ENCODE measurements at places on chromosomes 1 and 21. TPM values are rescaled to one million over a fixed set of nuclear protein-coding genes. Genes with fewer than 3 reads are reported as not detected.

Gene EXTL1
- total RNA-seq = 3.7 TPM

Gene PRRC2C
- 205 TPM for total RNA-seq

Gene SHE
- 0.59 TPM for total RNA-seq

Gene MYCBP
- total RNA-seq = 28.9 TPM

- no peak for DNase-seq
- H3K4me1 ChIP-seq = no peaks in the 10 kb centered on the region
- H3K27ac ChIP-seq = no peak overlapping the region
These were observed 9.6 kb upstream of the PIGK start for GRCh38 chr1:77228836-77229235.

- H3K4me3 ChIP-seq = no peak overlapping the region
- H3K27me3 ChIP-seq = no peaks in the 10 kb centered on the region
- H3K36me3 ChIP-seq = no peaks in the 10 kb centered on the region
- no peak for DNase-seq
- no peak overlapping the region for H3K27ac ChIP-seq
These were observed 21.1 kb upstream of the VTCN1 start for GRCh38 chr1:117231748-117232373.

DNA sequence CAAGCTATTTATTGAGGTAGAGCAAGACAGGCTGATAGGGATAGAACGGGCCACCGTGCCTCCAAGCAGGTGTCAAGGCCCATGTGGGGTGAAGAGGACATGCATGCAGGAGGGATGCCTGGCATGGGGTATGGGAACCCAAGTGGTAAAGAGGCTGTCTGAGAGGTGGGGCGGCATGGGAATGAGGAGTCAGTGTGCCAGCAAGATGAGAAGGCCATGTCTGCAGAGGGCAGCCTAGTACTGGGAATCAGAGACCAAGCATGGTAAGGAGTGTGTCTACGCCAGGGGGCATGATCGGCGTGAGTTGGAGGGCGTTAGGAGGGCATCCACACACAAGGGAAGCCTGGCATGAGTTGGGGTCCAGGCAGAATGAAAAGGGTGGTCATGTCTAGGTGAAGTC is 303.7 kb upstream of the PLD5 start:
- no peaks in the 10 kb centered on the region for H3K4me1 ChIP-seq
- no peak overlapping the region for H3K4me3 ChIP-seq
- peak; percentile 58 for DNase-seq
- peaks cover 12% of the 10 kb centered on the region for H3K27me3 ChIP-seq

- H3K4me3 ChIP-seq = no peak overlapping the region
- no peak overlapping the region for H3K27ac ChIP-seq
- no peak for DNase-seq
- H3K27me3 ChIP-seq = no peaks in the 10 kb centered on the region
These were observed 6.9 kb downstream of the ADSS2 start for GRCh38 chr1:244444854-244445253.

DNA sequence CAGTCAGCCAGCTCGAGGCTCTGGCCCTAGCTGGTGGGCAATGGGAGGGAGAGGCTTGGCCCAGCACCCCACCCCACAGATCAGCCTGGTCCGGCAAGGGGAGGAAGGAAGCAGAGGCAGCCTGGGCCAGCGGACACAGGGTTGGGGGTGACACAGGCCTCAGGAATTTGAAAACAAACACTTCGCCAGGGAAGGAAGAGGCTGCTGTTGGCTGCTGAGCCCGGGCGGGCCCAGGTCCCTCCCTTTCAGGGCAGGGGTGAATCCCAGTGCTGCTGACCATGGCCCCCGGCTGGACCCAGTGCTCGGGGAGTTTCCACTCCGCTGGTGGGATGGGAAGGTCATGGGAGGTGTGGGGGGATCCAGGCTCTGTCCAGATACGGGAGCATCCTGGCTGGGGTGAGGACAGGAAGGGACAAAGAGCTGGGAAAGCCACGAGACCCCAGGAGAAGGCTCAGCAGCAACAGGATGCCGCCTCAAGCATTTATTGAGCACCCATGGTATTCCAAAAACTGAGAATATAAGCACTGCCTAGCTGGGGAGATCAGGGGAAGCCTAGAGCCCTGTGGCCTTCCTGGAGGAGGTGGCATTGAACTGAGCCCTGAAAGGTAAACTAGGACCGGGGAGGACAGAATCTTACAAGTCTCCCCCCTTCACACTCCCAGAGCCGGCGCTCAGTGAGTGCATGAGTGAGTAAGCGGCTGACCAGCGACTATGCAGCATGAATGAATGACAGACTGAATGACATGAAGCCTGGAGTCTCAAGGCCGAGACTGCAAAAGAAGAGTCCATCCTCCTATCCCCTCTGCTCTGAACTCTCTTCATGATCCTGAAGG is 26.2 kb upstream of the EPHA2 start:
- no peak overlapping the region for H3K4me3 ChIP-seq
- DNase-seq = peak; percentile 96
- H3K4me1 ChIP-seq = peaks cover 9% of the 10 kb centered on the region
- H3K27ac ChIP-seq = peak overlapping the region; percentile 68
- H3K27me3 ChIP-seq = no peaks in the 10 kb centered on the region

- no peaks in the 10 kb centered on the region for H3K4me1 ChIP-seq
- no peaks in the 10 kb centered on the region for H3K27me3 ChIP-seq
- no peak overlapping the region for H3K27ac ChIP-seq
- no peak overlapping the region for H3K4me3 ChIP-seq
These were observed 80.7 kb upstream of the TNR start for GRCh38 chr1:175824079-175824478.

DNA sequence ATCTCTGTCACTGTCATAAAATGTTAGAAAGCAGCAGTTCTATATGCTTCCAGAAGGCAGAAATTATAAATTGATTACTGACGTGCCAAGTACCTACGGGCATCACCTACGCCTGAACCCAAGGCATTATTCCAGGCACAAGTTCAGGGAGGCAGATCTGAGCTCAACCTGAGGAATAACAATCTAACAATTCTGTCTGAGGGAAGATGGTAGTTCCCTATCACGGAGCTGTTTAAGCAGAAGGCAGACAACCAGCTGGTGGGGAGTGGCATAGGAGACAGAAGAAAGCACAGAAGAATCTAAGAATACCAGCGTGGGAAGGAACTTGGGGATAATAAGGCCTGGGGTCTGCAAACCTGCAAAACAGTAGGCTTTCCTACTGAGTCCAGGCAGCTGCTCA is 40.4 kb downstream of the SLC9A1 start:
- H3K4me1 ChIP-seq = no peaks in the 10 kb centered on the region
- H3K36me3 ChIP-seq = peaks cover 10% of the 10 kb centered on the region
- no peak for DNase-seq
- H3K27me3 ChIP-seq = no peaks in the 10 kb centered on the region
- no peak overlapping the region for H3K4me3 ChIP-seq
- H3K27ac ChIP-seq = no peak overlapping the region

DNA sequence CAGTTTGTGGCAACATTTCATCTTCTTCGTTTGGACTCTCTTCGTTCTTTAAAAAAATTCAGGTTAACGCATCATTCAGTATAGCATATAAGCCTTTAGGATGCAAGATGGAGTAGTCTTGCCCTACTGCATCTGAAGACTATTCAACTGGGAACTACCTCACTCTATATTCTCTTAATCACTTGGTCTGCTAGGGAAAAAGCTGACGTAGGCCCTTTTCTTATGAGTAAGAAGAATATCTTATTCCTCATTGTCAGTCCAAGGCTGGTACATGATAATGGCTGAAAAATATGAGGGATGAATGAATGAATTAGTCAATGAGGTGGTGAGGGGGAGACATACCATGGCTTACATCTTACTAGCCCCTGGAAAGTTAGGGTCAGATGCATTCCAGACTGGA is 294.2 kb downstream of the GPATCH2 start:
- no peak overlapping the region for H3K27ac ChIP-seq
- no peaks in the 10 kb centered on the region for H3K36me3 ChIP-seq
- H3K4me1 ChIP-seq = no peaks in the 10 kb centered on the region
- H3K4me3 ChIP-seq = no peak overlapping the region
- DNase-seq = no peak

DNA sequence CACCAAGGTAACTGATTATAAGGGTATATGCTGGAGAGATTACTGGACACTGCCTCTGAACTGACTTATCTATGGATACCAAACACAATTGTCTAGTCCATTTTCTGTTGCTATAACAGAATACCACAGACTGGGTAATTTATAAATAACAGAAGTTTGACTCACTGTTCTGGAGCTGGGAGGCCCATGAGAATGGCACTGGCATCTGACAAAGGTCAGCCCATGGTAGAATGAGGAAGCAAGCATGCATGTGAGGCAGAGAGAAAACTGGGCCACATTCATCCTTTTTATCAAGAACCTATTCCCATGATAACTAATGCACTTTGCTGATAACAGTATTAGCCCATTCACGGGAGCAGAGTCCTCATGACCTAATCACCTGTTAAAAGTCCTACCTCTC is 37.4 kb downstream of the FCER1A start:
- peaks cover 6% of the 10 kb centered on the region for H3K4me1 ChIP-seq
- no peaks in the 10 kb centered on the region for H3K36me3 ChIP-seq
- H3K4me3 ChIP-seq = no peak overlapping the region

DNA sequence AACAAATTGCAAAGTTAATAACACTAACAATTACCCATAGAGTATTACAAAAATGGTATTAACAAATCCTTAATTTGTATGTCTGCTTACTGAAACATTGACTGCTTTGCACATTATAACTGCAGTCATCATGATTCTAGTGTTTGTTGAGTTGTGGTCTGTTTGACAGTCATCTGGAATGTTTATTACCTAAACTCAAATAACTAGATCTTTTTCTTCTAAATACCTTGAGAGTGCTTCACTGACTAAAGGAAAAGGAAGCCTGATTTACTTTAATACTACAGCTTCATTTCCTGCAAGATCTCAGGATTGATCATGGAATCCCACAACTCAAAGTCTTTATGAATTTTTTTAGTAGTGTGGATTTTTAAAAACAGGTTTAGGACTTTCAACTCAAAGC is 70.0 kb downstream of the HMCN1 start:
- no peaks in the 10 kb centered on the region for H3K36me3 ChIP-seq
- DNase-seq = no peak
- no peak overlapping the region for H3K27ac ChIP-seq
- no peak overlapping the region for H3K4me3 ChIP-seq

- H3K4me1 ChIP-seq = peaks cover 3% of the 10 kb centered on the region
- no peak overlapping the region for H3K27ac ChIP-seq
- H3K4me3 ChIP-seq = peak overlapping the region; percentile 89
These were observed 36.5 kb downstream of the PIK3CD start for GRCh38 chr1:9687874-9688582.

DNA sequence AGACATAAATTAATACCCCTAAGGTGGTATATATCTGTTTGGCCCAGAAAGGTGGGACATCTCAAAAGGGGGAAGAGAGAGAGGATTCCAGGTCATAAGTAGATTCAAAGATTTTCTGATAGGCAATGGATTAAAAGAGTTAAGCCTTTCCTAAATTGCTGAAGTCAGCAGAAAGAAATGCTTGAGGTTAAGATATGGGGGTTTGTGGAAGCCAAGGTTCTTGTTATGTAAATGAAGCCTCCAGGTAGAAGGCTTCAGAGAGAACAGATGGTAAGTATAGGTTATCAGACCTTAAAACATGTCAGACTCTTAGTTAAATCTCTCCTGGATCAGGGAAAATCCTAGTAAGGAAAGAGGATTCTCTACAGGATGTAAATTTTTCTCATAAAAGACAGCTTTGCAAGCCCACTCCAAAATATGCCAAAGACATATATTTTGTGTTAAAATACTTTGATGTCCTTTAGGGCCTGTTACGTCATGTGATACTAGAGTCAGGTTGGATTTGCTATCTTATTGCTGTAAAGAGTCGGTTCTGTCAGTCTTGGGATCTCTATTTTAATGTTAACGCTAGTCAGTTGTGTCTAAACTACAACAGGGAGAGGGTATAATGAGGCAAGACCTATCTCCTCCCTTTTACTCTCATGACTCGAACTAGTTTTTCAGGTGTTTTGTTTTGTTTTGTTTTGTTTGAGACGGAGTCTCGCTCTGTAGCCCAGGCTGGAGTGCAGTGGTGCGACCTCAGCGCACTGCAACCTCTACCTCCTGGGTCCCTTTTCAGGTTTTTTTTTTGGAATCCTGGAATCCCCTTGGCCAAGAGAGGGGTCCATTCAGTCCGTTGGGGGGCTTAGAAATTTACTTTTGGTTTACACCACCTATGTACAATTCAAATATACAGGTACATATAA is 30.6 kb downstream of the RGS2 start:
- H3K27ac ChIP-seq = no peak overlapping the region
- no peaks in the 10 kb centered on the region for H3K27me3 ChIP-seq
- no peak overlapping the region for H3K4me3 ChIP-seq
- no peaks in the 10 kb centered on the region for H3K36me3 ChIP-seq

DNA sequence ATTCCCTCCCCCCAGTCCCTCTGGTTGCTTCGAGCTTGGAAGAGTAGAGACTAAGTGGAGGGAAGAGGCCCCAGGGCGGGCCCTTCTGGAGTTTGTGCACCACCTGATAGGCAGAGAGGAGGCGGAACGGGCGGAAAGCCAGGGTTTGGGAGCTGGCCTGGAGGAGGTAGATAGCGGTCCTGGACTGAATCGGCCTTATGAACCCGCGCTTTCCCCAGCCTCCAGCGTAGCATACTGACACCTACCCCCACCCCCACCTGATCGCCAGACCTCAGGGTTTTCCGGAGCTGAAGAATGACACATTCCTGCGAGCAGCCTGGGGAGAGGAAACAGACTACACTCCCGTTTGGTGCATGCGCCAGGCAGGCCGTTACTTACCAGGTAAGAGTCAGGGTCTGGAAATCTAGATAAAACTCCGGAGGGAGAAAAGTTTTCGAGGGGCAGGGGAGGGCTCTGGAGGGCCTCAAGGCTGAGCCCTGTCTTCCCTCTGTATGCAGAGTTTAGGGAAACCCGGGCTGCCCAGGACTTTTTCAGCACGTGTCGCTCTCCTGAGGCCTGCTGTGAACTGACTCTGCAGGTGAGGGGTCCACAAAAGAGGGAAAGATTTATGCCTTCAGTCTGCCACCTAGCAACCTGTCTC is 705 bp downstream of the UROD start:
- H3K27ac ChIP-seq = peak overlapping the region; percentile 76
- peak overlapping the region; percentile 93 for H3K4me3 ChIP-seq
- H3K27me3 ChIP-seq = no peaks in the 10 kb centered on the region
- peak; percentile 85 for DNase-seq

DNA sequence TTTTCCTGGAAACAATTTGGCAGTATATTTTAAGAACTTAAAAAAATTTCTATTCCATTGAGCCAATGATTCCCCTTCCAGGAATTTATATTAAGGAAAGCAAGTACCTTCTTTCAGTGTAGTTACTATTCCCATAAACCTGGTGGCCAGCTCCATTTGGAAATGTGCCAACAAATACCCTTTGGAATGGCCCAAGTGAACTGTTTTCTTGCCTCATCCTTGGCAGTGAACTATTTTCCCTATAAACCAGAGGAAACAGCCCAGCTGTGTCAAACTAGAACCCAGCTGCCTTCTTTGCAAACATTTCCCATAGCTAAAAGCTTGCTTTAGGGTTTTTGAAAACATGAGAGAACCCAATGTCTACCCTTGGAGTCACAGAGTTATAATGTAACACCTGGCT is 496.9 kb downstream of the NEGR1 start:
- H3K36me3 ChIP-seq = no peaks in the 10 kb centered on the region
- DNase-seq = no peak
- no peaks in the 10 kb centered on the region for H3K4me1 ChIP-seq
- H3K27ac ChIP-seq = no peak overlapping the region

DNA sequence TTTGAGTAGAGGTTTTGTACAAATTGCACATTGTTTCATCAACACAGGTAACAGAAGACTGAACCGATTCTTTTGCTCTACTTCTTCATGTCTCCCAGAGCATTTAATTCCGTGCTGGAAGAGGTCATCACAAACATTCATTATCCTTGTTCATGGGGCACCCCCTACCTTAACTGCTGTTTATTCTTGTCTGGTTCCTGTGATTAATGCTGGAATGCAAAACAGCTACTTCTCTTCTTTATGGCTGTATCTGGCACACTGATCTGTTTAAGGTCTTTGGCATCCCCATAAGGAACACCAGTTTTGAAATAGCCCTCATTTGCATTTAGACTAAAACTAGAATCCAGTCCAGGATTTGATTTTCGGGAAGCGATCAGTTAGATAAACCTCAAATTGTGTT is 42.2 kb downstream of the NTNG1 start:
- no peak overlapping the region for H3K27ac ChIP-seq
- peaks cover 11% of the 10 kb centered on the region for H3K4me1 ChIP-seq
- no peaks in the 10 kb centered on the region for H3K27me3 ChIP-seq
- H3K36me3 ChIP-seq = no peaks in the 10 kb centered on the region

Measured in endodermal cell (in vitro differentiated cells).